Hippocampal formation (tissue), 2 donors: ENCODE measurements at places on chromosomes 5 and 9.

GRCh38 chr5:131514316-131515283 lies 120.4 kb downstream of the RAPGEF6 start:
- no peak for DNase-seq

DNA sequence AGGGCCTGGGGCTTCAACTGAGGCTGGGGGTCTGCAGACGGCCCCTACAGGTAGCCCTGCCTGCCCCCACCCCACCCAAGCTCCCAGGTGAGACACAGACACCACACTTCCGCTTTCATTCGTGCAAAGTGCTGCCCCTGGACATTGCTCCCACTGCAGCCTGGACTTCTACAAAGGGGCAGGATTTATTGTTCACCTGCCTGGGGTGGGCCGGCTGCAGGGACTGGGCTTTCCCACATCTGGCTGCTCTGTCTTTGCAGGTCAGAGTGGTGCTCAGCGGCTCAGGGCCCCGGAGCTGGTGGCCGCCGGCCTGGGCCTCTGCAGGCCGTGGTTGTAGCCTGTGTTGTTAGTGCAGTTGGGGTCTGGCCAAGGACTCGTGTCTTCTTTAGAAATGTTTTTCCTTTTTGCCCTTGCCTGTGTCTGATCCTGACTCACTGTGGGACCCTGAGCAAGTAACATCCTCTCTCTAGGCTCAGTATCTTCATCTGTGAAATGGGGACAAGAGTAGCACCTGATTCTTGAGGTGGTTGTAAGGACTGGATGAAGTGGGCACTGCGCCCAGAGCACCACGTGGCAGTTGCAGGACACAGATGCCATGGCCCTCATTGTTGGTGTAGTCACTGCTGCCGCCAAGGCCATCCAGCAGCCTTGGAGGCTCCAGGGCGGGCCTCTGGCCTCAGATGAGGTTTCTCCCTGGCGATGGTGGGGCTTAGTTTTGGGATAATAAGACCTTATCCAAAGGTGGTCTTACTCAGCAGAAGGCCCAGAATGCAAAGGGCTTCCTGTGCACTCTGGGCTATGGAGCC lies 143.9 kb downstream of the CACNA1B start:
- no peak for DNase-seq

GRCh38 chr9:31389075-31389474 lies 995.4 kb upstream of the ACO1 start:
- no peak for DNase-seq

DNA sequence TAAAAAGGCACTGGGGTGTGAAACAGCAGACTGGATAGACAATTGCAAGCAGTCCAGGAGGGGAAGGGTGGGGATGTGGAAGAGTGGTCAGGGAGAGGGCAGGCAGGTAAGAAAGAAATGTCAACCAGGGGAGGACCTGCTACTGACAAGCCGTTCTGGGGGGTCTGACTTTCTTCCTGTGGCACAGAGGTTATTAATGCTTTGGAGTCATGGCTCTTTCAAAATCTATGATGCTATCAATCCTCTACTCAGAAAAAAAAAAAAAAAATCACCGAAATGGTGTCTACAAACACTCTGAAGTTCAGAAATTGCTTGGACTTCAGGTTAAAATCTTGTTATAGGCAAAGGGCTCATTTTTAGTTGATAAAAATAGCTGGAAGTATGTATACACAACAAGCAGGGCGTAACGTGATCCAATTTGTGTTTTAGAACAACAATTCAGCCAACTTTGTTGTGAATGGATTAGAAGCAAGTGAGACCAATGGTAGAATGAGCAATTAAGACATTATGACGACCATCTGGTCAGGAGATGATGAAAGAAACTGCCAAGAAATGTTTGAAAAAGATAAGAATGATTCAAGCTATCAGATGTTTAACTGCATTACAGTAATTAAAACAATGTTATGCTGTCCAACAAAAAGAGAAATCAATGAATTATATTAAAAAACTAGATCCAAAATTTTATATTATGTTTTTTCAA lies 255.2 kb downstream of the DEPDC1B start:
- DNase-seq = no peak

DNA sequence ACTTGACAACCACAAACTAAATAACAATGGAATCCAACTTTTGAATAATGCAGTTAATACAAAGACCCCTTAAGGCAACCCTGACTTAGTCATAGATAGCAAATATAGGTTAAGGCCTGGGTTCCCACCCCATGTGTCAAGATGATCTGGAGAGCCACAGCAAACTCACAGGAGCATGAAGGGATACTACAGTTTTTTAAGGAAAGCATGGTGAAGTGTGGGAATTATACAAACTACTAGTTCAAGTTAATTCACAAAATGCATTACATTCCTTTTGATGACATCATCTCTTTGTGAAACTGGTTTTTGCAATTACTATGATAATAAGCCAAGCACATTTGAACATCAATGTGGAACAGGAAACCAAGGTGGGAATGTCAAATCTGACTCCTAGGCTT lies 50.6 kb downstream of the LHFPL2 start:
- DNase-seq = no peak

DNA sequence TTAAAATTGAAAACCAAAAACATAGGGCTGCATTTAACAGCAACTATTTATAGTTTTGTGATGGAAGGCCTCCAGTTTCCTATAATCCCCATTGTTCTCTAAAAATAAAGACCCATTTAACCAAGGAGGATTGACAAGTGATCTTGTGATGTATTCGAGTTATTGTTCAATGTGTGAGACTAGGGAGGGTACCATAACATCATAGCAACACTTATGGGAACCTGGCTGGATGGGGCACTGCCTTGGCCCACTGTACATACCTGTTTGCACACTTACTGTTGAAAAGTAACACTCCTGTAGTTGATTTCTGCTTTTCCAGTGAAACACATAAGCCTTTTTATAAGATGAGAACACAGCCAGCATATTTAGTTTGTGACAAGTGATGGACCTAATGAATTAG lies 32.3 kb downstream of the MACIR start:
- peak; percentile 24 for DNase-seq

- DNase-seq = no peak
Measured at GRCh38 chr9:89178830-89179539, 367 bp upstream of the SHC3 start.

DNA sequence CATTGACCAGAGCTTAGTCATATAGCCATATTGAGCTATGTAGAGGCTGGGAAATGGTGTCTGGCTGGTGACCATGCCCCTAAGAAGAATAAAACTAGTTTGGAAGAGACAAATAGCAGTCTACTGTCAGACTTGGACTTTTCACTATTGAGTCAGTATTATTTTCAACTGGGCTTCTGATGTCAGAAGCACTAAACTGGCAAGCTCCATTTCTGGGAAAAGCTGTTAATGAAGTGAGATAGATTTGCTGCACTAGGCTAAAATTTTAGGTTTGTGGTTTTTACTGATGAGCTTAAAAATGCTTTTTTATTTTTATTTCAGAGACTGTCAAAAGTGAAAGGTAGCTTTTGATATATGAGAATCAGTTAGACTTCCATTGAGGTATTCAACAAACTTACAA lies 220.2 kb downstream of the RAB3C start:
- DNase-seq = no peak

DNA sequence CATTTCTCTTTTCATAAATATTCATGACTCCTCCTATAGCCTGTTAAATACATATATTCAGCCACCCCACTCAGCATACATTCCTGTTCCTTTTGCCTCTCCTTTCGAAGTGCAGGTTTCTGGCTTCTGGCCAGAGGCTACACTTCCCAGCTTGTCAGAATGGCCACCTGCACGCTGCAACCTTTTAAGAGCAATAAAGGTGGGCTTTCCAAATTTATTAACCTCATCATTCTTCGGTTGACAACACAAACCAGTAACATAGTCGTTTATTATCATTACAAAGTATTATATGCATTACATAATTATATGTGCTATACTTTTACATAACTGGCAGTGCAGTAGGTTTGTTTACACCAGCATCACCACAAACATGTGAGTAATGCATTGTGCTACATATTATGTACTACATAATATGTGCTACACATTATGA lies 16.5 kb upstream of the TMEM171 start:
- no peak for DNase-seq

DNA sequence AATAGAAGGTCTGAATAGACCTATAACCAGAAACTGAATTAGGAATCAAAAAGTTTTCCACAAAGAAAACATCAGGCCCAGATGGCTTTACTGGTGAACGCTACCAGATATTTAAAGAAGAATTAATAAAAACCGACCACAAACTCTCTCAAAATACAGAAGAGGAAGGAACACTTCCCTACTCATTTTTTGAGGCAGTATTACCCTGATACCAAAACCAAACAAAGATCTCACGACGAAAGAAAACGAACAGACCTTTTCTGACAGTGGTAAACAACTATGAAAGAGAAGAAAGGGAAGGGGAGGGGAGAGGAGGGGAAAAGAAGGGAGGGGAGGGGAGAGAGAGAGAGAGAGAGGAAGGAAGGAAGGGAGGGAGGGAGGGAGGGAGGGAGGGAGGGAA lies 13.5 kb downstream of the B4GALT1 start:
- no peak for DNase-seq

DNA sequence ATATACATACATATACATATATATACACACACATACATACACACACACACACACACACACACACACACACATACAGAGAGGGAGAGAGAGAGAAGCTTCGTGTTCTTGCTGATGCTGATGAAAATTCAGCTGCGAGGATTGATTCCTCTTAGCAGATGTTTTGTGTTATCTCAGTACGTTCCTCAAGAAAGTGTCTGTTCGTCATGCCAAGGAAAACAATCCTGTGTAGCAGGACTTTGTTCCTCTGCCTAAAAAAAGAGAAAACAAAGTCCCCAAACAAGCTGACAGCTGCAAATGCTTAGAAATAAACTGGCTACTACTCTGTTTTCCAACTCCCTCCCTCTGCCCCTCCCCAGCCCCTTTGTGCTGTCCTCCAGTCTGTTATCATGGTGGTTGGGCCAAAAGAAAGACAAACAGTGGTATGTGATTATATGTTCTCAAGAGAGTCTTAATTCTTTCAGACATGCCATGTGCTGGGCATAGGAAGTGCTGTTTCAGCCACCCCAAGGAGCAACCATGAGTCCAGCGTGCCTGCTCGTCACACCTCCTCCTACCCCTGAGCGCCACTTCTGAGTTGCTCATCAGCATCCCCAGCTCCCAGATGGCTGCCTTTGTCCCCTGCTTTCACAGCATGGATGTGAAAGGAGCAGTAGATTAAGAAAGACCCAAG lies 71.5 kb upstream of the EQTN start:
- DNase-seq = peak; percentile 40

GRCh38 chr9:74865177-74865576 lies 22.5 kb downstream of the TRPM6 start:
- DNase-seq = no peak

- no peak for DNase-seq
Measured at GRCh38 chr9:26682796-26683496, 209.7 kb downstream of the CAAP1 start.

- DNase-seq = no peak
Measured at GRCh38 chr9:89920131-89920530, 315.3 kb downstream of the GADD45G start.

DNA sequence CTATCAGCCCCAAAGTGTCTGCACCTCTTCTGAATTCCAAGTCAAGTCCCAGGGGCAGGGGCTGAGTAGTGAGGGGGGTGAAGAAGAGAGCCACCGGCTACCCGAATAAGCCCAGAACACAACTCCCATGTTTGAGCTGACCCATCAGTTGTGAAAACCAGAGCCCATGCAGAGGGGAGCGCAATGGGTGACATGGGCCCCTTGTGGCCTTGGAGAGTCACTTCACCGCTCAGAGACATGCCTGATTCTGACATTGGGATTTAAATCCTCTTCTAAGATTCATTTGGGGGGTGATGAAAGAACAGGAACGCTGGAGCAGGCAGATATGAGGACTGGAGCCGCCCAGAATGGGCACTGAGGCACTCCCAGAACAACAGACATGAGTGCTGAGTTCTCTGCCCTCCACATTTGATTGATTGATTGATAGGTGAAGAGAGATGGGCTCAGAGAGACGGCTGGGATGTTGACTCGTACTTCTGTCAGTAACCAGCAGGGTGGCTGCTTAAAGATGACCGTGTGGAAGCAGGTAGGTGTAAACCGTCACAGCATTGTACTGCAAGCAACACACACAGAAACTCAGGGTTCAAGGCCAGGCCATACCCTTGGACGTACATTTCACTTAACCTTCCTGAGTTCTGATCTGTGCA lies 74.3 kb downstream of the GPR21 start:
- no peak for DNase-seq

- no peak for DNase-seq
Measured at GRCh38 chr5:119276978-119277377, 78.8 kb upstream of the TNFAIP8 start.

- DNase-seq = no peak
Measured at GRCh38 chr5:142701673-142702311, 15.9 kb upstream of the FGF1 start.

- no peak for DNase-seq
Measured at GRCh38 chr5:125987677-125988255, 435.4 kb upstream of the GRAMD2B start.

DNA sequence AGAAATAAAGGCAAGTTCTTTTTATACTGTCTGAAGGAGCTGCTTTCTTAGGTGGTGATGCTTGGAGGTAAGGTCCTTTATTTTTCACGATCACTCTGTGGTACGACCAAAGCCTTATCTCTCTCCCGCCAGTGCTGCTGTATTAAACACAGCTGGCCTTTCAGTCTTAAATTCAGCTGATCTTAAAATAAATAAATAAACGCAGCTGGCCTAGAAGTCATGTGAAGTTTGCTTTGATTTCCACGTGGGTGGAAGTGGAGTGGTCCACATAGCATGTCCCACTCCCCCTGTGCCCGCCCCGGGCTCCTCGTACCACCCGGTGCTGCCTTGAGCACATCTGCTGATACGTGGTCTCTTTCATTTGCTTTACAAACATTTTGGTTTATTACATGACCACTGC lies 260.4 kb downstream of the FANCC start:
- no peak for DNase-seq
